ENCODE measurements at places on chromosomes 13 and 19.

DNA sequence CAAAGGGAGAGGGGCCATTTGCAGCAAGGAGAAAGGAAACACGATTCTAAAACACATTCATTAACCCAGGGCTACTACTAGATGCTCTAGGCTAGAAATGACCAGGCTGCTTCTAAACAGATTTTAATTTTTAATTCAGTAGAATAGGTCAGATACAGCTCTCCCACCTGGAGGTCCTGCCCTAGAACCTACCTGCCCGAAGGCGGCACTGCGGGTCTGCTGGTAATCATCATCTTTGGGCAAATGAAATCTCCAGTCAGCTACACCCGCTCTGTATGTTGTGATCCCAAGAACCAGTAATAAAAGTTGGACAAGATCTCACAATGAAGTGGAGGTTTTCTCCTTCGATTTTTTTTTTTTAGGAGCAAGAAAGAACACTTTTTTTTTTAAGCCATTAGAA, 345.3 kb downstream of the ENOX1 start:
- no peak for DNase-seq

- no peak for DNase-seq
Measured at GRCh38 chr19:3243819-3244700, 19.6 kb downstream of the CELF5 start.

- no peak for DNase-seq
Measured at GRCh38 chr13:82698383-82698782, 1183.9 kb downstream of the SLITRK1 start.

- no peak for DNase-seq
Measured at GRCh38 chr13:113113846-113114271, 8.3 kb downstream of the F7 start.

DNA sequence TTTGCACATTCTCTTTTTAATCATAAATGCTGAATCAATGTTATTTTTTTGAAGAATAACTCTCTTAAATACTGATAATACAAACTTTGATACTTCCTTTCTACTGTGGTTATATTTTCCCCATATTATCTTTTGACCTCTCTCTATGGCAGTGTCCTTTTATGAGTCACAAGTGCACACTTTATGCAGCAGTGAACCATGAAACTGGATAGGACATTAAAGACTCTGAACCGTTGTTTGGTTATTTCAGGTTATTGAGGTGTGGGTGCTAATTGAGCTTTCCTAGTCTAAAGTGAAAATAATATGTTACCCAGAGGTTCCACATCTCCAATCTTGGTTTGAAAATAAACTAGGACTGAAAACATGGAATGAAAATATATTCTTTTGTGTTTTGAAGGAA, 71.4 kb downstream of the DGKH start:
- DNase-seq, result no peak
